Activated CD4-positive, CD25-positive, alpha-beta regulatory T cell (primary cell): ENCODE measurements at places on chromosomes 1 and 21.

- DNase-seq: no peak
Observed at GRCh38 chr1:238648751-238649150, 737.6 kb upstream of the CHRM3 start.

DNA sequence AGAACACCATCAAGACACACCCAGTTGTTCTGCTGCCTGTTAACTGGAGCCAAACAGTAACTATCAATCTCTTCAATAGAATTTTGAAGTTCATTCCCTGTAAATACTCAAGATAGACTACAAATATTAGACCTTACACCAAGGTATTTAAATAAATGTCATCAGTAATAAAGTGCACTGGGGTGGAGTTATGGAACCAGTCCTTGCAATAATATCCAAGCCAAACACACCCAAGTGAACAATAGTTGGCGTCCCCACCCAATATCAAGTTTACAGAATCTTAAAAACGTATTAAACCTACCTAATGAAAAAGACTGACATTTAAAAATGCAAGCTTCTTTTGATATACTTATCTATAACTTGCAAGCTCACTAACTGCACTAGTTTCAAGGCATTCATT, 2.7 kb downstream of the SERBP1 start:
- DNase-seq: no peak

DNA sequence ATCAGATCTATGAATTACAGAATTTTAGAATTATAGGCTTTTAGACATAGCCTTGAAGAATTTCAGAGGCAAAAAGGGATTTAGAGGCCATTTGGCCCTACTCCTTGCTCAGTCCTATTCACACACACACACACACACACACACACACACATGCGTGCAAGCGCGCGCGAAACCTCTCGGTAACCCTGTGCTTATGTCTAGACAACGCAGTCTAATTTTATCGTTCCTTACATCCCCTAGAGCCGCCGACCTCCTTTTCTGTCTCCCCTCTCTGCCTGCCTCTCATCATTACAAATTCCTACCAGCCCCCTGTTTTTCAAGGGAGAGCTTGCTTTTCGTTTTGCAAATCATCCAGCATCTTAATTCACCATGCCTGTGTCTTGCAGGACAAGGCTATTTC, 252.1 kb downstream of the FOXD2 start:
- DNase-seq: no peak

DNA sequence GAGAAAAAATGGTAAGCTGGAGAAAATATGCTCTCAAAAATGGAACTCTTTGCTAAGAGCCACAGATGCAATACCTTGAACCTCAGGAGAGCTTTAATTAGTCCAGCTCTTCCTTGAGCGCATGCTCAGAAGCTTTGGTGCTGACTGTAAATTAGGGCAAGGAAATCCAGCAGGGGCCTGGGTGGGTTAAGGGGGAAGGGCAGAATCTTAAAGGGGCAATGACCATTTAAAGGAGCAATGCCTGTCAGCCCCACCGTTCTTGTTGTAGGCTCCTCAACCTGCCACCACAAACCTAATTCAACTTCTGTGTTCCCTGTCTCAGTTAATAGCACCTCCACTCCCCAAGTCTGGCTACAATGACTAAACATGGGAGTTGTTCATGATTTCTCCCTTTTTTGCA, 6.8 kb upstream of the SLC22A15 start:
- DNase-seq: no peak

- peak; percentile 55 for DNase-seq
Observed at GRCh38 chr1:12617901-12618660, at the start of gene DHRS3. Gene DHRS3, minus strand, starts transcription at chr1:12618210. Its CDS starts 862 bp downstream, at chr1:12617348.

DNA sequence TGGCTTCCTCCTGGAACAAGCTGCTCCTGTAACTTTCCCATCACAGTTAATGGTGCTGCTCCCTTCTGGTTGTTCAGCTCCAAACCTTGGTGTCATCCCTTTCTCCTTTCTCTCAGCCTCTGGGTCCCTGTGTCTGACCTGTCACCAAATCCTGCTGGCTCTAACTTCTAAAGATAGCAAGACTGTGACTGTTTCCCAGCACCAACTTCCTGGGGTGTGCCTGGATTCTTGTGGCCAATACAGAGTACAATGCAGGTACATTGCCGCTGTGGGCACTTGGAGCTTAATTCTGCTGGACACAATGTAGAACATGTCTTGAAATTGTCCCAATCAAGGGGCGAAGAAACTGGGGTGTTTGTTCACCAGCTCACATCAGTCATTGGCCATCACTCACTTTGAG, 156.7 kb upstream of the CSF3R start:
- DNase-seq: no peak

DNA sequence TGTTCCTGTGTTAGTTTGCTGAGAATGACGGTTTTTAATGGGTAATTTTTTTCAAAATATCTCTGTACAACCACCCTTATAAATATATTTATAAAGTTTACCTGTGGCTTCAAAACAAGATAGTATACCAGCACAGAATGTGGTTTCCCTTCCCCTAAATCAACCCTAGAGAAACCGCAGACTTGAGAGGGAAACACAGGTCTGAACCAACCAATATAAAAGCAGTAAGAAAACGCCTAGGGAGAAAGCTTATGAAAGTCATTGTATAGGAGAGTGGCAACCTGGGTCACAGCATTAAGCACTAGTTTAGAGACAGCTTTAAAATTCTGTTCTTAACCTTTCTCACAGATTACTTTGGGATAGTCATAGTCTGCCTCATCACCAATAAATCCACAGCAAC, 180.6 kb upstream of the LHX8 start:
- no peak for DNase-seq

DNA sequence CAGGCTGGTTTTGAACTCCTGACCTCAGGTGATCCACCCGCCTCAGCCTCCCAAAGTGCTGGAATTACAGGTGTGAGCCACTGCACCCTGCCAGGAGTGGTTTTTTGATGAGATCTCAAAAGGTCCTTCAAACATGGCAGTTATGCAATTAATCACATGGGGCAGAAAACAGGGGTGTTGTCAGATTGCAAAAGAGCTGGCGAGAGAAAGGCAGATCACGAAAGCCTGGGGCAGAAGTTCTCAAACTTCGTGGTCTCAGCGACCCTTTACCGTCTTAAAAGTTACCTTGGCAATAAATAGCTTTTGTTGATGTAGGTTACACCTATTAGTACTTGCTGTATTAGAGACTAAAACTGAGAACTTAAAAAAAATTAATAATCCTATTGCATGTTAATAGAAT, 16.1 kb downstream of the CNR2 start:
- no peak for DNase-seq

DNA sequence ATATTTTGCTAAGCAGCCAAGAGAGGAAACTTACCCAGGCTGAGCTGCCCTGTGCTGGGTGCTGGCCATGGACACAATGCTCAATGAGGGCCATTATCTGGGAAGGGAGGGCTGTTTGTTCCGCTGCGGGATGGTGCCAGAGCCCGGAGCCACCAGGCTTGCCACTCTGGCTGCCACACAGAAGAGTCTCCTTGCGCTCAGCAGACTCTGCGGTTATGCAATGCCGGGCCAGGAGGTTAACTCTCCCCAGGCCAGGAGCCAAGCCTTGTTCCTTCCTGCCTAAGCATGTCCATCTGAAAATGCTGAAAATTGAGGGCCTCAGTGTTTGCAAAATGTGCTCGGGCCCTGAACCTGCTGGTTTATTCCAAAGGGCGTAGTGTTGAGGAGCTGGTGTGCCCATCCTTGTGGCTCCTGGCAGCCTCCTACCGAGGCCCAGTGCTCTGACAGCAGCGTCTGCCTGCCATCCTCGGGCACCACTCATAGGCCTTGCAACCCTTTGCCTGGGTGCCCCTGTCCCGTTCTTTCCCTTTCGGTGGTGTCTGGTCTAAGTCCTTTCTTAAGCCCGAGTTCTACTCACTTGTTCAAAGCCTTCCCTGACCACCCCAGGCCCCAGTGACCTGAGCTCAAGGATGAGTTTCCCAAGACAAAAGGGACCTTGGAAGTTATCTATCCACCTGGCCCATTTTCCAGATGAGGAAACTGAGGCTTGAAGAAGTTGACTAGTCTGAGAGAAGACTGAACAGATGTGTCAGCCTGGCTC, 133.8 kb upstream of the EDN2 start:
- no peak for DNase-seq

GRCh38 chr1:153883223-153883622, 39.5 kb downstream of the GATAD2B start:
- no peak for DNase-seq

GRCh38 chr1:241411056-241411775, 54.2 kb upstream of the RGS7 start:
- DNase-seq: no peak

- no peak for DNase-seq
Observed at GRCh38 chr1:50458507-50458906, 35.3 kb upstream of the DMRTA2 start.

- no peak for DNase-seq
Observed at GRCh38 chr1:223873044-223873443, 27.3 kb upstream of the TP53BP2 start.

DNA sequence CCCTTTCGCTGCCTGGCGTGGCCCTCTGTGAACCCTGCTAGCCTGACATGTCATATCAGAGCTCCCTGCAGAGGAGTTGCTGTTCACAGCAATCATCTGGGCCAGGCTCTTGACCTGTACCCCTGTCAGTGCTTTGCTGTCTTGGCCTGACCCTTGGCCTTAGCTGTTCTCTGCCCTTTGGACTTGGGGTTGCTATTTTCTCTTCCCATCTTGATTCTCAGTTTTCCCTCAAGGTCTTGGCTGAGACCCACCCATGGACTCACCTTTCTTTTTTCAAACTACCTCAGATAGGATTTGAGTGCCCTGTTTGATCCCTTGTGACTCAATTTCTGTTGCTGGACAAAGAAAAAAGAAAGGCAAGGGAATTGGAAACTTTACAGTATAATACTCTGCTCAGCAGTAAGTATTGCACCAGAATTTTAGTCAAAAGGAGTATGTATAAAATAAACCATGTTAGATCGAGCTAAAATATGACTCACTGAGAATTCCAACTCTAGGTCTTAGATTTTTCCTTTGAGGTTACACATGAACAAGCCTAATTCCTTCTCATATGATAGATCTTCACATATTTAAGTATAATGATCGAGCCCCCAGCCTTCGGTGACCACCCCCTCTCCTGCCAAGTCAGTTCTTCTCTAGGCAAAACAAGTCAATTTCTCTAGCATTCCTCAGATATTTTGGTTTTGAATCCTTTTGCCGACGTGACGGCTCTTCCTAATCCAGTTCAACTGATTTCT, 110.5 kb downstream of the NGF start:
- no peak for DNase-seq

DNA sequence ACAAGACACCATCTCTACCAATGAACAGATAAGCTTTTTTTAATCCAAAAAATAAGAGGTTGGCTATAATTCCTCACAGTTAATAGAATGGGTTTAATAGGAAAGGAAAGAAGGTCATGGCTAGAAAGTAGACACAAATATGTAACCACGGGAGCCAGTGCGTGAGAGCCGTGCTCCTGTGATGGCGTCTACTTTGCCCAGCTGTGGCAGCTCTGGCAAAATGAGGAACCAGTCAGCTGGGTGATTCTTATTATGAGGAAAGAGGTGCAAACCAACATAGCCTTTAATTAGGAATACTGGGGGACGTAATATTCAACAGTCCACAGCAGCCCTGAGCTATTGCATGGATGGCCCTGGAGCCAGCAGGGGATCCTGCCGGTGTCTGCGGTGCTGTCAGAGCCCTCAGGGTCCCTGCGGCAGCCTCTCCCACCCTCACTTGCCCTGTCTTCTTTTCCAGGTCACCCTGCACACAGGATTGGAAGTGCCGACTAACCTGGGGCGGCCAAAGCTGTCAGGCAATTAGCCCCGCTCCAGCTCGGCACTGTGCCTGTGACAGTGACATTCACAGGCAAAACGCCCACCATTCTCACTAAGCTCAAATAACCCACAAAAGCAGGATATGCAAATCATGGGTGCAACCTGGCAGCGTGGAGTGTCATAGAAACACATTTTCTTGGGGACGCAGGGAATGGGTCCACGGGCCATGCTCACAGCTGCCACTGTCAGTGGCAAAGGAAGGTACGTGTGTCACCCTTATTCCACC, 25.9 kb upstream of the GNPAT start:
- DNase-seq: no peak

DNA sequence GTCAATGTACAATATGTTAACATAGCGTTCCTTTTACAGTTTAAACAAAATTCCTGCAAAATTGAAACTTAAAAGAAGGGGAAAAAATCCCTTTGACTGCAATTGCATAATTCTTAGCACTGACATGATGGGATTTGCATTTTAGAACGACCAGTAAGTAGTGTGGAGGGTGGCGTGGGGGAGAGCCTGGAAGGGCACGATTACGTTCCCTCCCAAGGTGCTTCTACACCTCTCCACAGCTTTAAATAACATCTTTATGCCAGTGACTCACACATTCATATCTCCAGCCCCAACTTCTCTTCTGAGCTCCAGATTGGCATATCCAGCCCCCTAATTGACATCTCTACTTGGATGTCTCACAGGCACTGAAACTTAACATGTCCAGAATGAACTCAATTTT, 64.3 kb downstream of the OLFML3 start:
- DNase-seq: no peak

DNA sequence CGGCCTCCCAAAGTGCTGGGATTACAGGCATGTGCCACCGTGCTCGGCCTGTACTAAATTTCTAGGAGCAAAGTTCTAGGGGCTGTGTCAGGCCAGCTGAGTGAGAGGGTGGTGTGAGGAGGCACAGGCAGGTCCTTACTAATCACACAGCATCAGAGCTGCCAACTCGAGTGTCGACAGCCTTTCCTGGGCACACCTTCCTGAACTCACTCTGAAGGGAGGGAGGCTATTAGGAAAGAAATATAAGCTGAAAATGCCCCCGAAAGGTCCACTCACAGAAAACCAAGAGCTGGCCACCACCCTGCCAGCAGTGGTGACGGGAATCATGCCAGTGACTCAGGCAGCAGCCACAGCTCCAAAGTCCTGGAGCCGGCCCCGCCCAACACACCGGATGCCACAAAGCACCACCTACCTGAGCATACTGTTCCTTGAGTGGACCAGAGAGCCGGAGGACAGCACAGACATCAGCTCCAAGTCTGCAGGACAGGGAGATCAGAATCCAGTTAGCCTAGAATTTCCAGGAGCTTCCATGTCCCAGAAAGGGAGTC, 4.5 kb downstream of the PMVK start:
- no peak for DNase-seq

GRCh38 chr1:208243527-208243966, 637 bp downstream of the PLXNA2 start:
- no peak for DNase-seq
